ENCODE measurements at places on chromosomes 1 and 21.

DNA sequence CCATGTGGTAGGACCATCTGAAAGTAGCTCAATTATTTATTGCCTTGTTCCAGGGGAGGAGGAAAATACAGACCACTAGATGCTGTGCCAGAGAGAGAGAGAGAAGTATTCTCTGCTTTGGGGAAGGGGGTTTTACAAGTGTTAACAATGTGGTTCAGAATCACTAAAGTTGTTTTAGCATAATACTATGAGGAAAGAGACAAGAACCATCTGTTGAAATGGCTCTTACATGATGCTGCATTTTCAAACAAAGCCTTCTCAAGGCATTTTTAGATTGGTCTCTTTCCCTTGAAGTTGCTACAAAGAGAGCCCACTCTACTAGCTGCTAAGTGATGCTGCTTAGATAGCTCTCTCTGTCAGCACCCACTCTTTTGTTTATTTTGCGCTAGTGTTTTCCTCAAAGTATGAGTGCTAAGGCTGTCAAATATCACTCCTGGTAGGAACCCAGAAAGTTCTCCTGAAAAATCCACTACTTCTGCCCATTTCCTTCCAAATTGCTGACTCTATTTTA is 255.1 kb downstream of the NFIA start:
- DNase-seq, result no peak

DNA sequence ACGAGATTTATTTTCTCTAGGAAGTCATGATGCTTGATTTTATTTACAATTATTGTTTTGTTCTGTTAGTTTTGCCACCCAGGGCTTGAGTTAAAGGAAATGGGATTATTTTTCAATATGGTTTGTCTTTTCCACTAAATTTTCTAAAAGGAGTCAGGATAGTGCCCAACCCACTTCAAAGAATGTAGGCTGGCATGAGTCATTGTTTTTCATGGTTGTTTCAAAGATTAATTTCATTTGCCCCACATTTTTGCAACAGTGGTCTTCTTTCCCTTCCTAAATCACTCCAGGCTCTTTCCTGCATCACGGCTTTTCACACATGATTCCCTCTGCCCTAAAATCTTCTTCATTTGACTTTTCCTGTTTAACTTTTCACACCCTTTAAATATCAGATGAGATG is 2.5 kb downstream of the SLAMF6 start:
- DNase-seq, result no peak

GRCh38 chr1:109621379-109622136 is 1.9 kb downstream of the AMPD2 start:
- no peak for DNase-seq

DNA sequence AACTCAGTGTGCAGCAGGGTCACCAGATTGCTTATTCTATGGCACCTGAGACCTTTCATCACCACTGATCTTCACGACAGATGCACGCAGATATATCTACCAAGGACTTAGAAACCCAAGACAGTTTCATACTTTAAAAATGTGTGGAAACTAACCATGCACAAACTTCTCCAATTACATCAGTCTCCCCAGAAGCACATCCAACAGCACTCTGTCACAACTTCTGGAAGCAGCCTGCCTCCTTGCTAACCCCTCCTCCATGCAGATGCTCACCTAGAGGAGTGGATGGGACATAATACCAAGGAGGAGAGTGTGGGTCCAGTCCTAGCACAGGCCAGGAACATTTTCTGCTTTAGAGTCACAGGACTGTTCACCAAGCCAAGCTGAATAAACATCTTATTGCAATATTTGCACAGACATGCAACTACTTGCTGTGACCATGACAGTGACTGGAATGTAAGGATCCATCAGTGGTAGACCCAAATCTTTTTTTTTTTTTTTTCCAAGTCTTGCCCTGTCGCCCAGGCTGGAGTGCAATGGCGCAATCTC is 69.4 kb downstream of the HIVEP3 start:
- DNase-seq, result no peak

- DNase-seq, result no peak
These were observed 610 bp upstream of the HES4 start for GRCh38 chr1:1000357-1001056.

DNA sequence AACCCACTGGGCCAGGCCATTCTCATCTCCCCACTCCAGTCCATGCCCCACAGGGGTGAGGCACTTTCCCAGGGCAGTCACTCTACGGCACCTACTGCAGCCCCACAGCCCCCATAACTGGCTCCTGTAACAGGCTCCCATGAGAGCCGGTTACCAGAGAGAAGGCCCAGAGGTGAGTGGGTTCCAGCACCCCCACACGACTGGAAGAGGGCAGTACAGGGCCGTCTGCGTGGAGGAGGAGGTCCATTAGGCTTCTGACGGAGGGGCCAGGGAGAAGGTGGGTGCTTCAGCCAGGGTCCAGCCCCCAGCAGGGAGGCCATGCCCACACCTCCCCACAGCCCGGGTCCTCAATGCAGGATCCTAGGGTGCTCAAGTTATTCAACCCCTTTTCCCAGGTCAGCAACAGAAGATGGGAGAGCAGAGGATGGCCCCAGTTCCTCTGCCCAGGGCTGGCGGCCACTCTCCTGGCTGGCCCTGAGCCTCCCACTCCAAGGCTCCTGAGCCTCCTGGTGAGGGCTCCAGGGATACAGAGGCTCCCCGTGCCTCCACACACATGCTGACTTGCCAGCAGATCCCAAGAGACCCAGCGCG is 1.6 kb downstream of the ACAP3 start:
- no peak for DNase-seq

DNA sequence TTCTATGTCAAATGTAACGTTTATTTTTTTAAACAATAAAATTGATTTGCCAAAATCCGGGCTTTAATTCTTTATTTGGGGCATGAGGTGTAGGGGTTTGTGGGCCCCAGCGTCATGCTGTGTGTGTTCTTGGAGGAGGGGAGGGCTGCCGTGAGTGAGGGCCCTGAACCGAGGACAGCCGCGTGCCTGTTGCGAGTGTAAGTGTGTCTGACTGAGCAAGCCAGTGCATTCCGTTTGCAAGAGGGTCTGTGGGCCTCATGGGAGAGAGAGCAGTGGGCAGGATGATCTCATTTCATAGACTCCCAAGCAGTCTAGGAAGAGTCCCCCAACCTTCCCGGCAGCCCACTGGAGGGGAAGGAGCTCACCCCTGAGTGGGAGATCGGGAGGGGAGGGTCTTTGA is 21.4 kb upstream of the SPSB1 start:
- no peak for DNase-seq

GRCh38 chr1:208524925-208525324 is 280.7 kb upstream of the PLXNA2 start:
- DNase-seq, result no peak

- DNase-seq, result no peak
These were observed 199.6 kb downstream of the TRABD2B start for GRCh38 chr1:47797575-47797974.

GRCh38 chr1:83033682-83034081 is 965.2 kb downstream of the TTLL7 start:
- DNase-seq, result no peak

DNA sequence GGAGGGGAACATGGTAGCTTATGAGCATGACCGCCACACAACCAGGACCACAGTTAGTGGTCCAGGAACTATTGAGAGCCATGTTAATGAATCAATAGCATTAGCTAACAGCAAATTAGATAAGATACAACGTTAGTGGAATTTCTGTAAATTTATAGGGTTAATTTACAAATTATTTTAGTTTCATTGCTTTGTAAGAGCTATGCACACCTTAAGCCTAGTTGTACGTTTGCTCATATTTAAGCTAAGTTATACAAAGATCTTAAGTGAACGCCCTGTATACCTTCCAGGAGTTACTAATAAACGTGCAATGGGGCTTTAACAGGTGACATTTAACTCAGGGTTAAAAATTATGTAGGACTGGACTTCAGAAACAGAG is 749 bp downstream of the EXOSC10 start:
- no peak for DNase-seq

DNA sequence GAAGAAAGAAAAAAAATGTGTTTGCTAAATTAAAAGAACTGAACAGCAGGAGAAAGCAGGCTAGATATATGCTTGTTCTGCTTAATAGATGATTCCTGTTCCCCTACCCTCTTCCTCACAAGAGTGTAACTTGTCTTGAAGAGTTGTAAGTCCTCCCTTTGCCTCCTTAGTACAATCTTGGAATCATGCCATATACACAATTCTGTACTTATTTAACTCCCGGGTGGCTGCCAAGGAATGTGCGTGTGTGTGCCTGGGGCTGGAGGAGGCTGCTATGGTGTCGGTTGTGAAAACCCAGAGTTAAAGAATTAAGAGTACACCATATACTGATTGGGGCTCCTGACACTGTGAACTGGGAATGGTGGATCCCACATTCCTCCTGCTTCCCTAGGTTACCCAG is 194.2 kb downstream of the SIPA1L2 start:
- DNase-seq, result no peak

DNA sequence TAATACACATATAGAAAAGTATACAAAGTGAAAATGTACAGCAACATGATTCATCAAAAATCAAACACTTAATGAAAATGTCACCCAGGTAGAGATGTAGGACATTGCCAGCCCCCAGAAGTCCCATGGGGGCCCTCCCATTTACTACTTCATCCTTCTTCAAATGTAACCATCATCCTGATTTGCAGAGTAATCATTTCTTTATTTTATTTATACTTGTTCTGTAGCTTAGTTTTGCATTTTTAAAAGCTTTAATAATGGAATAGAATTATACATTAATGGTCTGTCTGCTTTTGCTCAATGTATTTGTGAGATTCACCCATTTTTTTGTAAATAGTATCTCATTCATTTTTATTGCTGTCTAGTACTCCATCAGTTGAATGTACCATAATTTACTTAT is 96.8 kb upstream of the CD55 start:
- no peak for DNase-seq

DNA sequence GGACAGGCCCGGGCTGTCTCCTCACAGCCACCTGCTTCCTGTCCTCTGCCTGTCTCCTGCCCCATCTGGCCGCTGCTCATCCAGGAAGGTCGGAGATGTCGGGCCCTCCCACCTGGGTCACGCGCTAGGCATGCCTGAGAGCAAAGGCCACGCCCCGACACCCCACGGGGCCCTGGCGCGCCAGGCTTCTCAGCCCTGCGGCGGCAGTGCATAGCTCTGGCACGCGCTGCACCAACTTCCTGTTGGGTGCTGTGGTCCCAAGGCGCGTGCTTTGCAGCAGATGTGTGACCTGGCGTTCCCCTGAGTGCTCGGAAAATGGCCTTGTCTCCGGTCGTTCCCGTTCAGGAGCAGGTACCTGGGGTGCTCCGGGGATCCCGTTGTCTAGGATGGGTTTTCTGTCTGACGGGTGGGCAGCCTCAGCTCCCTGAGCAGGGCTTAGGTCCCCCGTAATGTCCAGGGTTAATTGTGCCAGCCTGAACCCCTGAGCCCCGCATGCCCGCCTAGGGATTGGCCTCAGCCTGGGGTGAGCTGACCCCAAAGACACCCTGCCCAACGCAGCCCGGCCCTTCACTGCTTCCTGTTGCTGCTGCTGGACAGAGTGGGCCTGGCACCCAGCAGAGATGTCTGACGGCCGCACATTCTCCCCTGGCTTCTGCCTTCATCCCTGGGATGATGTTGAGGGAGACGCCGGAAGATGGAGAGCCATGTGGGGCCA is 19.4 kb upstream of the KCNAB2 start:
- peak; percentile 91 for DNase-seq

GRCh38 chr1:164716992-164717703 is 158.2 kb downstream of the PBX1 start:
- no peak for DNase-seq

DNA sequence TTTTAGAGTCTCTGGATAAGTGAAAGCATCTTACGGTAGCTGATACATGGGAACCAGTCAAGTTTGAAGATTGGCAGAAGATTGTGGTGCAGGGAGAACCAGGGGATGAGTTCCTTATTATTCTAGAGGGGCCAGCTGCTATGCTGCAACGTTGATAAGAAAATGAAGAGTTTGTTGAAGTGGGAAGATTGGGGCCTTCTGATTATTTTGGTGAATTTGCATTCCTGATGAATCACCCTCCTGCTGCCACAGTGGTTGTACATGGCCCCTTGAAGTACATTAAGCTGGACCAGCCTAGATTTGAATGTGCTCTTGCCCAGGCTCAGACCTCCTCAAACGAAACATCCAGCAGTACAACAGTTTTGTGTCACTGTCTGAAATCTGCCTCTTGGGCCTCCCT is 45.9 kb downstream of the BTBD8 start:
- DNase-seq, result no peak

DNA sequence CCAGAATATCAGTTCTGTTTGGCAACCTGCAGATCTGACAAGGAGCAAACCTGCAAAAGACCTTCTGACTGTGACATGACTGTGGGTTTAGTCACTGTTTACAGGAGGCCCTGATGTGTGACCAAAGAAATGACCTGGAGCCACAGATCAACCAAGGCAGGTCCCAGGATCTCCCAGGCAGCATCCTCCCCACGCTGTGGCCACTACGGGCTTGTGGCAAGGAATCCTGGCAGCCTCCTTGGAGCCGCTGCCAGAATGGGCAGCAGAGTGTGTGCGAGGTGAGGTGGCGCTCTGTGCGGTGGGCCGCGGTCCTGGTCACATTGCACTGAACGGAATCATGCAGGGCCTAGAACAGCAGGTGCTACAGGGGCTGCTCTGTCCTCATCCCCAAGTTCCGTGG is 15.9 kb downstream of the MCM3AP start:
- no peak for DNase-seq

DNA sequence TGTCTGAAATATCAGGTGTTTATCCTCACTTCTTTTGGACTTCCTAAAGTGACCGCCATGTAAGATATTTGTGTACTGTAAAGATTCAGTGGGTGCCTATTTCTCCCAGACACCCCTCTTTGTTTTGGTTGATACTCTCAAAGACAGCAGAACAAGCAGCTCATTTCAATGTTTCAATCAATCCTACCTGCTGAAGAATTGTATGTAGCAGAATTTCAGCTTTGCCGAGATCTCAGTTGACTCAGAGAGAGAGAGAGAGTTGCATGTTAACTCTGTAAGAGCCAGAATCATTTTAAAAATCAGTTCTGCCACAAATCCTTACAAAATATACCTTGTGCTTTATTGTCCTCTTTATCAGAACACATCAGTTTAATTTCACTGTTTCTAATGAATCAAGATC is 987.3 kb downstream of the ADGRL2 start:
- no peak for DNase-seq

DNA sequence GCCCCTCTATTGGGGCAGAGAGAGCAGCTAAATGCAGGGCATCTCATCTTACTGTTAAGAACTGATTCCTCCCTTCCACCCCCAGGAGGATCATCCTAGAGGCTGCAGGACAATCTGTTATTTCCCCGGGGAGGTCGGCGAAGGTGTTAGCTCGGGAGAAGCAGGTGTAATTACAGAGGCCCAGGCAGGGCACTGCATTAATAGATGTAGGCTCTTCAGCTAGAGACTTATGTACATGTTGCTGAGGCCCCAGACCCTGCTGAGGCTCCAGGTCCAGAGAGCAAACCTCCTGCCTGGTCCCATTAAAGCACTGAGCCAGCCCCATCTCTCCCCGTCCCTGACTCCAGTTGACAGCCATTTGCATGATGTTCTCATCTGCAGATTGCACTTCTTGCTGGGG is 320.3 kb upstream of the VAMP3 start:
- no peak for DNase-seq

DNA sequence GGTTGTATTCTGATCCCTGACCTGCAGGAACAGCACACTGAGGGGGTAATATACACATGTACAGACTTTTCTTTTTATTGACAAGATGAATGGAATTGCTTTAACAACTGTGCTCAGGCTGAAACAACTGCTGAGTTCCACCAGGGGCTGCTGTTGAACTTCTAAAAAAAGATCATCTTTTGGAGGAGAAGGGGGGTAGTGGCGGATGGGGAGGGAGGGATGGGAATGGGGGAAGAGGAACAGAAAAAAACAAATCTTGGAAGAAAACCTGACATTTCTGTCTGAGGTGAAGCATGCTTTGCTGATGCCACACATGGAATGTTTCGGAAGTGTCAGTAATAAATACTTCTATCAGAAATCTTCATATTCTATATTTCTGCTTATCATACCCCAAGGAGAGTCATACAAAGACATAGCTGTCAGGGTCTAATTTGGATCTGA is 75.0 kb downstream of the RWDD3 start:
- DNase-seq, result no peak
